ENCODE measurements at places on chromosomes 6 and 20. TPM values are rescaled to one million over a fixed set of nuclear protein-coding genes. Genes with fewer than 3 reads are reported as not detected.

GRCh38 chr6:148464319-148465010, 121.8 kb downstream of the SASH1 start:
- H3K4me1 ChIP-seq: peaks cover 2% of the 10 kb centered on the region
- H3K27ac ChIP-seq: no peak overlapping the region
- no peaks in the 10 kb centered on the region for H3K36me3 ChIP-seq
- H3K4me3 ChIP-seq: no peak overlapping the region
- peaks cover 22% of the 10 kb centered on the region for H3K27me3 ChIP-seq

DNA sequence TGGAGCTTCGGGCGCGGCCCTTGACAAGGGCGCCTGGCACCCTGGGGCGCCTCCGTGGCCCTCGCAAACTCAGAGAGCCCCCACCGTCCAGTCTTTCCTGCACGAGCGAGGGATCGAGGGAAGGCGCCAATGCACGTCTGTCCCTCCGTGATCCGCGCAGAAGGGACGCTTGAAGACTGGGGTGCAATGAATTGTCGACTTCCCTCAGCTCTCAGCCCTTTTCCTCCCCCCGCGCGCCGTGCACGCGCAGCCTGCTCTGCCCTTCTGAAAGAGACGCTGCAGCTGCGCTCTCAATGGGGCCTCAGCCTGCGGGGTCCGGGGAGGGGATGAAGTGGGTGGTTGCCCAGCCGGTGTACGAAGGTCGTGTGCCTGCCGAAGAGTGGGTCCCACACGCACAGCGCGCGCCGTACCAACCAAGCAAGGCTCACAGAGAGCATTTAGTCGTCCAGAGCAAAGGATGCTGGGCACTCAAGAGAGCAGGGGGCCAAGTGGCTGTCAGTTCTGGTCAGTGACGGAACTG, 5.5 kb upstream of the SOX4 start:
- DNase-seq: peak; percentile 46
- H3K36me3 ChIP-seq: no peaks in the 10 kb centered on the region
- H3K27ac ChIP-seq: peak overlapping the region; percentile 64

DNA sequence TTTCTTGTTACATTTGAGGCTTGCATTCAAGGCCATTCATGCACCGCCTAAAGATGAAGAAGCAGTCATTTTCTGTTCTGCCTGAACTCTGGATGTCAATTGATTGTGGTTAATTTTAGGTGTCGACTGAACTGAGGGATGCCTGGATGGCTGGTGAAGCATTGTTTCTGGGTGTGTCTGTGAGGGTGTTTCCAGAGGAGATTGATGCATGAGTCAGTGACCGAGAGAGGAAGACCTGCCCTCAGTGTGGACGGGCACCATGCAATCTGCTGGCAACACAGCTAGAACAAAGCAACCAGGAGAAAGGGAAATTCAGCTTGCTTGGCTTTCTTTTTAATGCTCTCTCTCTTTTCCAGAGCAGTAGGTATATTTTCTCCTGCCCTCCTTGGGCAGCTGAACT, 164.1 kb upstream of the ECI2 start:
- no peak for DNase-seq
- H3K27me3 ChIP-seq: peaks cover 3% of the 10 kb centered on the region
- no peaks in the 10 kb centered on the region for H3K36me3 ChIP-seq
- no peaks in the 10 kb centered on the region for H3K4me1 ChIP-seq
- H3K4me3 ChIP-seq: no peak overlapping the region

Gene ECT2L
- total RNA-seq: 0.26 TPM

- H3K27me3 ChIP-seq: peaks cover 38% of the 10 kb centered on the region
- H3K4me1 ChIP-seq: peaks cover 23% of the 10 kb centered on the region
- H3K36me3 ChIP-seq: no peaks in the 10 kb centered on the region
Measured at GRCh38 chr20:2693286-2694007, 867 bp downstream of the EBF4 start.

Gene COL11A2
- total RNA-seq: 8.0 TPM

- no peak overlapping the region for H3K4me3 ChIP-seq
Measured at GRCh38 chr6:85887461-85887860, 244.8 kb upstream of the SYNCRIP start.

- H3K4me3 ChIP-seq: no peak overlapping the region
- peaks cover 19% of the 10 kb centered on the region for H3K36me3 ChIP-seq
- no peaks in the 10 kb centered on the region for H3K4me1 ChIP-seq
Measured at GRCh38 chr6:10964684-10965083, 77.8 kb downstream of the SYCP2L start.

GRCh38 chr6:74756923-74757322, 448.9 kb downstream of the COL12A1 start:
- no peaks in the 10 kb centered on the region for H3K4me1 ChIP-seq
- no peak overlapping the region for H3K4me3 ChIP-seq
- DNase-seq: no peak
- no peaks in the 10 kb centered on the region for H3K27me3 ChIP-seq

- H3K36me3 ChIP-seq: no peaks in the 10 kb centered on the region
- peaks cover 5% of the 10 kb centered on the region for H3K4me1 ChIP-seq
- peaks cover 2% of the 10 kb centered on the region for H3K27me3 ChIP-seq
- no peak overlapping the region for H3K4me3 ChIP-seq
Measured at GRCh38 chr6:129795261-129795660, 65.9 kb downstream of the TMEM244 start.

Gene CBLN4
- total RNA-seq: not detected

- H3K4me3 ChIP-seq: no peak overlapping the region
- no peak overlapping the region for H3K27ac ChIP-seq
- H3K27me3 ChIP-seq: no peaks in the 10 kb centered on the region
- no peak for DNase-seq
- no peaks in the 10 kb centered on the region for H3K36me3 ChIP-seq
Measured at GRCh38 chr6:161815965-161816364, 542.1 kb upstream of the AGPAT4 start.

DNA sequence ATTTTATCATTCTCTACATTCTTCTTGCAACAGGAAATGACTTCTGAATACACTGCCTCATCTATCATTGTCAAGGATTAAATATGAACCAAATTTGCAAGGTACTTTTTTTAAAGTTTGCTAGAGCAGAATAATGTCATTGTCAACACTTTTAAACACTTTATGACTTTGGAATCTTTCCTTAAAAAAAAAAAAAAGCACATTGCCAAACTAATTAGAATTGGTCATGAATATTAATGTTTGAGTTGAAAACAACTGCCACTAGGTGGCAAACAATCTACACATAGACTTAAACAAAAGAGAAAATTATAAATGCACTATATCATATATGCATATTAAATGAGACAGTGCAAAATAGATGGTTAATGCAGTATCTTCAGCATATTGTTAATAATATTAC, 32.5 kb upstream of the TMEM244 start:
- no peak for DNase-seq
- H3K27ac ChIP-seq: no peak overlapping the region
- H3K4me3 ChIP-seq: no peak overlapping the region
- H3K4me1 ChIP-seq: peaks cover 13% of the 10 kb centered on the region

- H3K36me3 ChIP-seq: no peaks in the 10 kb centered on the region
- H3K27ac ChIP-seq: no peak overlapping the region
- H3K27me3 ChIP-seq: no peaks in the 10 kb centered on the region
- no peak for DNase-seq
- no peaks in the 10 kb centered on the region for H3K4me1 ChIP-seq
Measured at GRCh38 chr6:23692184-23692583, 433.8 kb upstream of the NRSN1 start.

Gene PPIL1
- total RNA-seq: 10.3 TPM

DNA sequence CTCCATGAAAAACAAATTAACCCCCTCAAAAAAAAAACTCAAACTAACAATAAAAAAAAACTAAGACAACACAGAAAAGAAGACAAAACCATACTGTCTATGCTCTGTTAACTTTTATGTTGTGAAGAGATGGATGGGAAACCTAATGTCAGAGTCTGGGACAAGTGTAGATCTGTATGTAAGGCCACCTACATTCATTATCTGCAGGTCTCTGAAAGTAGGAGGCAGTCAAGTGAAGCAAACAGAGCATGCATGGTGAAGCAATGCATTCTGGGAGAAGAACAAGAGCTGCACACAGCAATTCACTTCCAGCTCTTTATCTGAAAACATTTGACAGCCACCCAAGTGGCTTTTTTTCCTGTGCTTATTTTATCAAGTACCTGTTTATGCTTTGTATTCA, 452.0 kb downstream of the EPHA7 start:
- H3K36me3 ChIP-seq: no peaks in the 10 kb centered on the region
- H3K27ac ChIP-seq: no peak overlapping the region
- no peaks in the 10 kb centered on the region for H3K27me3 ChIP-seq
- H3K4me3 ChIP-seq: no peak overlapping the region
- no peak for DNase-seq

GRCh38 chr6:158688860-158689259, 39.0 kb downstream of the SYTL3 start:
- no peaks in the 10 kb centered on the region for H3K27me3 ChIP-seq
- peaks cover 26% of the 10 kb centered on the region for H3K4me1 ChIP-seq
- no peaks in the 10 kb centered on the region for H3K36me3 ChIP-seq
- DNase-seq: no peak
- peak overlapping the region; percentile 54 for H3K27ac ChIP-seq
- H3K4me3 ChIP-seq: no peak overlapping the region

DNA sequence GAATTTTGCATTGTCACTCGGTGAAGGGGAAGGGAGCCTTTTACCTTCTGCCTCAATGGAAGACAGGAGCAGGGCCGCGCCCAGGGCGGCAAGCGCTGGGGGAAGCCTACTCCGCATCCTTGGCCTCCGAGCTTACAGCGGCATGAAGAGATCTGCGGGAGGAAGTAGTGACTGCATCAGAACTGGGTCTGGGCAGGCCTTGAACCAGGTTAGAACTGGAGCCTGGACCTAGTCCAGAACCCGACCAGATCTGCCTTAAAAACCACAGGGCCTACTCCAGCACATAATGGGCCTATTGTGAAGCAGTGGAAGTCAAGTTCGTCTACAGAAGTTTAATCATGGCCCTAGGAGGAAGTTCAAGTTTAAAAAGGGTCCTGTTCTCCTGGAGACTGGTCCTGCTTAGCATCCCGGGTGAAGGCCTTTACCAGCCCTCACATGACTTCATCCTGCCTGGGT, 3.1 kb downstream of the COL12A1 start:
- no peak overlapping the region for H3K27ac ChIP-seq
- H3K36me3 ChIP-seq: no peaks in the 10 kb centered on the region
- peaks cover 79% of the 10 kb centered on the region for H3K27me3 ChIP-seq
- peaks cover 45% of the 10 kb centered on the region for H3K4me1 ChIP-seq
- H3K4me3 ChIP-seq: peak overlapping the region; percentile 54

DNA sequence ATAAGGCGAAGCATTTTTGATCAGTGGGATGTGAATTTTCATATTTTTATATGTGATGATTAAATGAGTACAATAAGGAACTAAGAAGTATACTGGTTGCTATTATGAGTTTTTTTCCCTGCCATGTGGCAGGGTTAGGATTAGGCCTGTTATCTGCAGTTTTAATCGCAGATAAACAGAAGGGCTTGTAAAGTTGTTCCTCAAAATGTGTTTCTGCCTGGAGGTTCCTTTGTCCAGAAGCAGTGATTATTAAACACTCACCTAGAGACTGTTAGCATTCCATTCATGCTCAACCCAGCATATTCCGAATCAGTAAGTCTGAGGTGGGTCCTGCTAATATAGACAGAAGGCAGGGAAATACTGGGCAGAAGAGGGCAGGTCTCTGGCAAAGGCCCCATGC, 316.0 kb downstream of the CLIC5 start:
- H3K36me3 ChIP-seq: no peaks in the 10 kb centered on the region
- H3K27me3 ChIP-seq: no peaks in the 10 kb centered on the region
- no peak for DNase-seq
- no peak overlapping the region for H3K27ac ChIP-seq
- no peaks in the 10 kb centered on the region for H3K4me1 ChIP-seq

DNA sequence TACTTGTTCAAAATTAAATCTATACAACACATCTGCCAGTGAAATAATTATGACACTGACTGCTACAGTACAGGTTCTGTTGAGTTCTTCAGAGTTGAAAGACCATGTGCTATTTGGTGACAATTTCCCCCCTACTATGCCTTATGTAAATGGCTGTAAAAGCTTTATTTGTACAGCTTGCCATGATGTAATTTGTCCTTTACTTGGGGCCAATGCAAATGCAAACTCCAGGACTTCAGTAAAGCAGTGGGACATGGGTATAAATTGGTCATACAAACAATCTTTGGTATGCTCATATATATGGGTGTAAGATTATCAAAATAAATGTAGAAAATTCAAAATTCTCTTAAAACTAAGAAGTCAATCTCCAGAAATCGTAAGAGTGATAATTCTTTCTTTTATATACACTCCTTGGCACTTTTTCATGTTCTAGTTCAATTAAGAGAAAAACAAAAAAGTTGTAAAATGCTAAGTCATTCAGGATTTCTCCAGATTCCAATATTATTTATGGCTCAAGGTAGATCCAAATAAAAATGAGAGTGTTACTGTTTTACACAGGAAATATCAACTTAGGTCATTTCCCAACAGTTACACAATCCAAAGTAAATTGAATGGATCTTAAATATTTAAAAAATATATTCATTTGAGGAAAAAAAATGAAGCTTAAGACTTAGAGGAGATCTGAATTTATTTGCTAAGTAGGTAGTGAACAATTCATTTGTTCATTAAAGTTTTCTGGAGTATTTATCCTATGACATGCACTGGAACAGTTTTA, 1310.5 kb upstream of the CITED2 start:
- H3K4me3 ChIP-seq: no peak overlapping the region
- DNase-seq: no peak
- no peak overlapping the region for H3K27ac ChIP-seq
- H3K4me1 ChIP-seq: no peaks in the 10 kb centered on the region
- H3K36me3 ChIP-seq: no peaks in the 10 kb centered on the region

Gene MAS1
- not detected for total RNA-seq

DNA sequence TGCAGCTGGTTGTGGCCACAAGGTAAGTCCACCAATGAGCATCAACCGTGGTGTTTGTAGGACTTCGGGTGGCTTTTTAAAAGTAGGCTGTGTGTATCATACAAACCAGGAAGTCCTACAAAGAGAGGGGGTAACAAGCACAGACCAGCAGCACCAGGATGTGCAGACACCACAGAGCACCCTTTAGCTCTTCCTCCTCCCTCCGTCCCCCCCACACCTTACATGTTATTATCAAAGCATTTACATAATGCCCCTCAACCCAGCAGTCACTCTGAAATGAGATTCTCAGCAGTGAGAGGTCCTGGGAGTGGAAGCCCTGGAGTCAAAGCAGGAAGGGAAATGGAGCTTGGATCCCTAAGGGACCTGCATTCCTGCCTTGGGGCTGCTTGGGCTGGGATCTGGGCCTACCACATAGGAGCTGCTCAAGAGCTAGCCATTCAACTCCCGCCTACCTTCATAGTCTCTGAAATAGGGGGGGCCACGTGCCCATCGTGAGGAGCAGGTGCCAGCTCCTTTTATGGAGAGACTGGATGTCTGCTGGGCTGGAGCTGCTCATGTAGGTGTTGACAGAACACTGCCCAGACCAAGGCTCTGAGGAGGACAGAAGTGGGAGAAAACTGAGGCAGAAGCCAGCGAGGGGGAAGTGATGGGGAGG, 90.6 kb downstream of the PSMB1 start:
- peaks cover 19% of the 10 kb centered on the region for H3K4me1 ChIP-seq
- H3K27me3 ChIP-seq: peaks cover 7% of the 10 kb centered on the region
- no peak for DNase-seq

Gene GFOD1
- 2.0 TPM for total RNA-seq

Gene FOXA2
- not detected for total RNA-seq

GRCh38 chr6:53615633-53616449, 49.7 kb downstream of the KLHL31 start:
- no peak overlapping the region for H3K4me3 ChIP-seq
- no peak overlapping the region for H3K27ac ChIP-seq
- DNase-seq: no peak

Gene PPIL6
- total RNA-seq: 0.66 TPM

GRCh38 chr20:60274717-60275116, 316.5 kb downstream of the CDH26 start:
- DNase-seq: no peak
- no peaks in the 10 kb centered on the region for H3K27me3 ChIP-seq
- no peaks in the 10 kb centered on the region for H3K36me3 ChIP-seq
- no peak overlapping the region for H3K27ac ChIP-seq
- peaks cover 2% of the 10 kb centered on the region for H3K4me1 ChIP-seq
